T-helper 22 cell (primary cell): ENCODE measurements at places on chromosomes 12 and 14.

- no peak for DNase-seq
Measured at GRCh38 chr14:49480979-49481498, 105.1 kb downstream of the RPS29 start.

- no peak for DNase-seq
Measured at GRCh38 chr14:76806446-76806845, 6.2 kb downstream of the ANGEL1 start.

GRCh38 chr12:1517007-1517406, 77.4 kb downstream of the FBXL14 start:
- DNase-seq, result no peak

DNA sequence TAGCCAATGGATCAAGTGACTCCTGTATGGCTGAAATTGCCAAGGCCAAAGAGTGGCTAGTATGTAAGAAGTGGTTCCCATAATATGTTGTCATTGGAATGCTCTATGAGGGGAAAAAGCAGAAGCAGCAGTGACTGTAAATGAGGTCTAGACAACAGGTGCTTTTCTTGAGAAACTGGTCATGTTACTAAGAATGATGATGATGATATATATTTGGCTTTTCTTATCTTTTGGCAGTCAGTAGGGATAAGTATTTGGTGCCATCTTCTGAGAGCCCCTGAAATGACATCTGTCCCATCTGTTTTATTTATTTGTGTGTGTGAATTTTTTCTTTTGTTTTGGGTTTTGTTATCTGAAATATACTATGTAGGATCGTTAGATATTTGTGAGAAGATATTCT, 141.7 kb downstream of the SYT1 start:
- no peak for DNase-seq

- no peak for DNase-seq
Measured at GRCh38 chr14:89236851-89237250, 180.2 kb downstream of the FOXN3 start.

GRCh38 chr12:27747111-27747820, 32.8 kb upstream of the KLHL42 start:
- no peak for DNase-seq

GRCh38 chr12:109714913-109715244, 1.3 kb downstream of the FAM222A start:
- no peak for DNase-seq

DNA sequence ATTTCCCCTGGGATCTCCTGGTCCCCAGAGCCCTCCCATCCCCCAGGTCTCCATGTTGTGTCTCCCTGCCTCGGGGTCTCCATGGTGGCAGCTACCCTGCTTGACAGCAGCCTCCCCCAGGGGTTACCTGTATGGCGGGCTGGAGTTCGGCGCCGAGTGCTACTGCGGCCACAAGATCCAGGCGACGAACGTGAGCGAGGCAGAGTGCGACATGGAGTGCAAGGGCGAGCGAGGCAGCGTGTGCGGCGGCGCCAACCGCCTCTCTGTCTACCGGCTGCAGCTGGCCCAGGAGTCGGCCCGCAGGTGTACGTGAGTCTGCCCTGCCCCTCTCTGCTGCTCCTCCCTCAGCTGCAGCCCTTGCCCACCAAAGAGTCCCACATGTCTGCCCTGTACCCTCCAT, 80.9 kb downstream of the WSCD2 start:
- no peak for DNase-seq

- no peak for DNase-seq
Measured at GRCh38 chr12:89111964-89112363, 240.3 kb downstream of the DUSP6 start.

- DNase-seq, result no peak
Measured at GRCh38 chr12:131494216-131494615, 216.7 kb upstream of the SFSWAP start.

DNA sequence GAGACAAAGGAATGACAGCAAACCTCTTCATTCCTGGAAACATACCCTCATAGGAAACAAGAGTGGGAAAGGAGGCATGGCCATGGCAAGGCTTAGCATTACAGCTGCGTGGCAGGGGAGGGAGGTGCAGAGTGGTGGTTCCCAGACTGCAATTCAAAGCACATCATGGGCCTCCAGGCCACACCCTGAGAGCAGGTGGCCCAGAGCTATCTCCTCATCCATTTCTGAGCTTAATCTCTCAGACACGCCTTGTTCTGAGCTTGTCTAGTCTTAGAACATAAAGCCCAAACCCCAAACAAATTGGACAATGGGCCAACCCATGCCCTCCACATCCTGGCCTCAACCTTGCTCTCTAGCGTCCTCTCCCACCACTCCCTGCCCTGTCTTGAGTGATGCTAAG, 5.9 kb upstream of the KRT3 start:
- no peak for DNase-seq
